ENCODE measurements at places on chromosomes 16 and 17. TPM values are rescaled to one million over a fixed set of nuclear protein-coding genes. Genes with fewer than 3 reads are reported as not detected.

DNA sequence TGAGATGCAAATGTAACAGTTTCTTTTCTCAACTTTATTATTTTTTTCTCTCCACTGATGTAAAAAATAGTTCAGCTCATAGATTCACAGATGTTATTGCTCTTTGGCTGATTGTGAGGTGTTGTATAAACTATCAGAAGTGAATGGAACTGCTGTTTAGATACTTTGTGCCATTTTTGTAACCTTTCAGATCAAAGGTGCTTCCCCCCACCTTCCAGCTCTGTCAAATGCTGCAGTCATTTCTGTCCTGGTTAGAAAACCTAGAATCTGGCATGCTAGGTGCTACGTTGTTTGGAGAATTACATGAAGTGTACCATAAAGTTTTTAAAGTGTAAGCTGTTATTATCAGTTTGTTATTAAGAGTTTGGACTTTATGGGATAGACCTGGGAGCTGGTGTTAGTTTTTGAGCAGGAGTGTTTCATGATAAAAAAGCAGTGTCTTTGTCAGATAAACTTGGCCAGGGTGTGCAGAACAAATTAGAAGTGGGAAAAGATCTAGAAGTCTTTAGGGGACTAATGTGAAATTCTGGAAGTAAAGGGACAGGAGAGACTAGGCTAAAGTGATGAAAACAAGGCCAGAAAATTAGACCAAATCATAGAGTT lies 1.8 kb upstream of the WIPI1 start:
- peaks cover 38% of the 10 kb centered on the region for H3K4me1 ChIP-seq
- no peak overlapping the region for H3K4me3 ChIP-seq
- no peak for DNase-seq
- no peak overlapping the region for H3K27ac ChIP-seq

- H3K27ac ChIP-seq, result no peak within 1 kb of the TSS
- no peaks in the 10 kb centered on the region for H3K36me3 ChIP-seq
- peak within 1 kb of the TSS; percentile 51 for H3K4me3 ChIP-seq
- peaks cover 40% of the 10 kb centered on the region for H3K27me3 ChIP-seq
These were observed at the start of gene MT1A for GRCh38 chr16:56637814-56638750. Gene MT1A (plus strand): TSS chr16:56638666. CDS start chr16:56638739, 73 bp downstream.

DNA sequence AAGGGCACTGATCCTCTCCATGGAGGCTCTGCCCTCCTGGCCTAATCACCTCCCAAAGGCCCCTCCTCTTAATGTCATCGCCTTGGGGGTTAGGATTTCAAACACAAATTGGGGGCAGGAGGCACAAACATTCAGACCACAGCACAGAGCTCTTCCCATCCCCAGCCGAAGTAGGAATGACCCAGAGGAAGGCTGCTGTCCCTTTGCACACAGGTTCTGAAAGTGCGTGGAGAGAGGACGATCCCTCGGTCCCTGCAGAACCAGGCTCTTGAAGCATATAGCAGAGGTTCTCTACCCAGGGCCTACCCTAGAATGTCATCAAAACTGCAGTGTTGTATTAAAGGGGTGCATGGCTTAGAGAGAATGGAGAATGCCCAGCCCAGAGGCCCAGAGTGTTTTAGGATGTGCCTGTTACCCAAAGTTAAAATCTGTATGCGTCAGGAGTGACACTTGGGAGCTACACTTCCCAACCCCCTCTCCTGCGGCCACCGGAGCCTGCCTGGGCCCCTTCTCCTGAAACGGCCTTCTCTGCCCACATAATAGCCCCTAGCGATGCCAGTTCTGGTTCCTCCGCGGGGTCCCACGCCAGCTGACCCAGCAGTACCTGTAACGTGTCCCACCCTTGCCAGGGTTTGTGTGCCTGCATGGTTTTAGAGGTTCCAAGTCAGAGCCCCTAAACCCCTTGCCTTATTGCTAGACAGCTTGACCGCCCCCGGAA lies 159.5 kb upstream of the CACNG5 start:
- no peaks in the 10 kb centered on the region for H3K27me3 ChIP-seq
- H3K4me1 ChIP-seq, result peaks cover 17% of the 10 kb centered on the region
- H3K36me3 ChIP-seq, result no peaks in the 10 kb centered on the region
- no peak for DNase-seq

GRCh38 chr17:79337053-79337452 lies 262.4 kb downstream of the ENGASE start:
- H3K27ac ChIP-seq, result no peak overlapping the region
- no peaks in the 10 kb centered on the region for H3K36me3 ChIP-seq
- peaks cover 11% of the 10 kb centered on the region for H3K27me3 ChIP-seq
- no peak for DNase-seq

DNA sequence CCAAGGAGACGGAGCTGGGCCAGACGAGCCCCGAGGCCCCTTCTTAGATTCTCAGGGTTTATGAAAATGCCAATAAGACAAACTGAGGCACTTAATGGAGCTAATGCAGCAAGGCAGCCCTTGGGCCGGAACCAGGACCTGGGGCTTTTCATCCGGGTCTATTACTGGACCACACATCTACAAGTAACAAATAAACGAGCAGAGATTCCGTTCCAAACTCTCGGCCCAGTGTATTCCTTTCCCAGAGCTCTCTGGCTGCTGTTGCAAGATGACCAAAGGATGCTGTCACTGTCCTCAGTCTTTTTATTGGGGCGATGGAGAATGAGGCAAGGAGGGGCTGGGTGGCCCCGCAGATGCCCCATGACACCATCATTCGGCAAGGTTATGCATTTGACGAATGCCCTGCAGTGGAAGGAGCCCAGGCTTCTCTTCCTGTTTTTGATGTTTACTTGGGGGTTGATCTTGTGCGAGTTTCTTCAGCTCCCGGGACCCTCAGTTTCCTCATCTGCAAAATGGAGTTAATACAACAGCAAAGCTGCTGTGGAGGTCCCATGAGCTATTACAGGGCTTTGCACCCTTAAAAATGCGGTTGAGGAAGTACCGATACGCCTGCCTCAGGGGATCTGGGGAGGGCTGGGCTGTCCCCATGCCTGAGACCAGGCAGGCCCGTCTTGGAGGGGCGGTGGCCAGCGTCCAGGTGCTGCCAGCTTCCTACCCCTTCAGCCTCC lies 1.1 kb upstream of the NTN1 start:
- no peaks in the 10 kb centered on the region for H3K36me3 ChIP-seq
- no peak for DNase-seq
- peak overlapping the region; percentile 64 for H3K4me3 ChIP-seq
- peaks cover 67% of the 10 kb centered on the region for H3K27me3 ChIP-seq
- no peak overlapping the region for H3K27ac ChIP-seq

DNA sequence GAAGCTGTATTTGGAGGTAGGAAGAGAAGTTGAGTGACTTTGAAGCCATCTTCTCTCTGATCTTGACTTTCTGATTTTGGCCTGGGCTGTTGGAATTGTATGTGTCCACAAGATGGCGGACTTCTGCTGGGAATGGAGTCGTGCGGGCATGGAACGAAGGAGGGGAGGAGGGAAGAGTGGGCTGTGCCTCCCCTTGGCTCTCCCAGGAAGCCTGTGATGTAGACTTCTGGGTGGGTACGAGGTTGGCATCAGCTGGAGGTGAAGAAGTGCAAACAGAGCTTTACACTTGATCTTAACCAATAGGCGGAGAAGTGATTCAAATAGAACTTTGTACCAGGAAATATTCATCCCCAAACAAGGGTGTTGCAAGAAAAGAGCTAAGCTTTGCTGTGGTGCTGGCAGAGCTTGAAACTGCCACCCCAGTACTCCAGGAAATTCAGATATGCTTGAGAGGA lies 7.4 kb upstream of the TMEM220 start:
- peak; percentile 79 for DNase-seq
- H3K36me3 ChIP-seq, result no peaks in the 10 kb centered on the region
- H3K27ac ChIP-seq, result no peak overlapping the region
- H3K4me3 ChIP-seq, result no peak overlapping the region

DNA sequence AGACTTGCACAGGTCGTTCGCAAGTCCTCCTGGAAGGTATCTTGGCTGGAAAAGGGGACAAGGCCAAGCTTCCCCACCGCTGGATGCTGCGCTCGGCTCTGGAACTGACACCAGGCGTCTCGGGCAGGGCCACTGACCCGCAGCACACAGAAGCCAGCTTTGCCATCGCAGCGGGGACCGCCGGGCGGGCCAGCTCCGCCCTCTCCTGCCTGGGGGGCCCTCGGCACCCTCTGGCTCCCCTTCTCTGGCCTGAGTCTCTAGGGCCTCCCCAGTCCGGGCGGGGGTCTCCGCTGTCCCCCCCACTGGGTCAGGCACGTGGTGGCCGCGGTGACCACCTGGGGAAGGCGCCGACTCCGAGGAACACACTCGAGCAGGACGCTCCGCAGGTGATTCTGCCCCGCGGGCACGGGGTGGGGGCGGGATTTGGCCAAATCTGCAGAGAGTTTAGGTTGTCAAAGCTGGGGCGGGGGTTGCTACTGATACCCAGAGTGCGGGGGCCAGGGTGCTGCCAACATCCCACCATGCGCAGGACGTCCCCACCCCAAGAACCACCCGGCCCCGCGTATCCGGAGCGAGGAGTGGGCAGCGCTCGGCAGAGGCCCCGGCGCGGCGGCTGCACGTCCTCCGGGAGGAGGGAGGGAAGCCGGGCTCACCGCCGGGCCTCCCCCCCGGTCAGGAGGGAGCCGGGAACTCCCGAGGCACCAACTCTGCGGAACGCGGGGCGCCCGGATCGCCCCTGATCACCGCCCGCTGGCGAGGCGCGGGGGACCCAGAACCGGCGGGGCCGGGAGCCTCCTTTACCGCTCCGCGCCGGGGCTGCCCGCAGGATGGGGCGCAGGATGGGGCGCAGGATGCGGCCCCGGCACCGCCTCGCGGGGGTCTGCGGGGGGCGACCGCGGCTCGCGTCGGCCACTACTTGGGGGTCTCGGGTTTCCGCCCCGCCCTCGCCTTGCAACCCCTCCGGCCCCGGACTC lies 744 bp upstream of the METRNL start:
- H3K4me3 ChIP-seq, result peak overlapping the region; percentile 67
- peak overlapping the region; percentile 76 for H3K27ac ChIP-seq
- peaks cover 33% of the 10 kb centered on the region for H3K4me1 ChIP-seq

GRCh38 chr17:40553694-40554534 lies 11.4 kb downstream of the CCR7 start:
- no peaks in the 10 kb centered on the region for H3K27me3 ChIP-seq
- no peaks in the 10 kb centered on the region for H3K36me3 ChIP-seq
- peak; percentile 70 for DNase-seq
- H3K4me3 ChIP-seq, result peak overlapping the region; percentile 17

- no peak overlapping the region for H3K4me3 ChIP-seq
- no peak for DNase-seq
- no peak overlapping the region for H3K27ac ChIP-seq
- peaks cover 31% of the 10 kb centered on the region for H3K36me3 ChIP-seq
- H3K27me3 ChIP-seq, result no peaks in the 10 kb centered on the region
These were observed 6.7 kb upstream of the EVI2A start for GRCh38 chr17:31328160-31328535.

- no peaks in the 10 kb centered on the region for H3K27me3 ChIP-seq
- H3K4me3 ChIP-seq, result no peak overlapping the region
- no peak for DNase-seq
- H3K27ac ChIP-seq, result no peak overlapping the region
- H3K36me3 ChIP-seq, result no peaks in the 10 kb centered on the region
- no peaks in the 10 kb centered on the region for H3K4me1 ChIP-seq
These were observed 229.9 kb upstream of the CIBAR2 start for GRCh38 chr16:85341972-85342695.

DNA sequence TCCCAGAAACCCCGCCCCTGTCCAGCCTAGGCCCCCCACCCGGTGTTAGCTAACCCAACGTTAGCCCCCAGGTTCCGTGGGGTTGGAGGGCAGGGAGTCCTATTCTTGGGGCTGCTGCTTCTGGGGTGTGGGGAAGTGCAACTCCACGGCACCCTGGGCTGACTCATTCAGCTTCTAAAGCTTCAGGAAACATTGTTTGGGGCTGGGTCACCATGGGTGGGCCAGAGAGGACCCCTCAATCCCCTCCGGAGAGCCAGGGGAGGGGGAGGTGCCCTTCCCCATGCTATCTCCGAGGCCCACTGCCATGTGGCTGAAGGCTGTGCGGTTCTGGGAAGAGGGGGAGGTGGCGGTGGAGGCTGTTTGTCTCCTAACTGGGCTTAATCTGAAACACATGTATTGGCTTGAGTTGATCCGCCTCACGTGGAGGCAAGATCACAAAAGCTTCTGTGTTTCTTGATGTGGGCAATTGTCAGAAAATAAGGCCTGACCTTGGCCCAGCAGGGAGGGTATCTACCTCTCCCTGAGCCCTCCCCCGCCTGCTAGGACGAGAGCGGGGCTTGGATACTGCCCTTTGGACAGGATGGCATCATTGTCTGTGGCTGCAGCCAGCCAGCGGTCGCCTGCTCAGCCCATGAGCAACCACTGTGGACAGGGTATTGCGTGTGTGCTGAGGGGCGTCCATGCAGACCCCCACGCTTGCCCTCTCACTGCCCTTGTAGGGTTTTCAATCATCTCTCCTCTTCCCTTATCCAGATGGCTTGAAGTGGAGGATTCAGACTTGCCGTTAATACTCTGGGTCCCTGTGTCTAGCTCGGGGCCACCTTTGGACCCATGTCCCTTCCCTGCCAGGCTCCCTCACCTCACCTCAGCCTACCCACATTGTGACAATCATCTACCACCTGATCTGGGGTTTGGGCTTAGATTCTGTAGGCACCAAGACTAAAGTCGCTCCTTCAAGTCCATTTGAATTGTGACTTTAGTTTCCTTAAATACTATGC lies 1.3 kb downstream of the SERPINF1 start:
- no peaks in the 10 kb centered on the region for H3K36me3 ChIP-seq
- peak overlapping the region; percentile 82 for H3K27ac ChIP-seq

DNA sequence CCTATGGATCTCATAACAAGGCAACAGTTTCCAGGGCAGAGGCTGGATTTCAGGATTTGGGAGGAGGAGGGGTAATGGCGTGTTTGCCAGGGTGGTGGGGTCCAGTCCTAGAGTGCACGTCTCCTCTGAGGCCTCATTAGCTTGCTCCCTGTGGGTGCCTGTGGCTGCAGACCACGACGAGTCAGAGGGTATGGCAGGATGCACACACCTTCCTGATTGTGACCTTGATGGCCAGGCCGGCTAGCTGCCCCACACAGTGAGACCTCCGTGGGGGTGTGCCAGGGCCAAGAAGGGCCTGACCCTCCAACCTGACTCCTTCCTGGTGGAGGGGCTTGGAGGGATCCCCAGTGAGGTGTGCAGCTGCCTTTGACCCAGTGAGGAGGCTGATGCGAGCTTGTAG lies 4.0 kb upstream of the SMTNL2 start:
- H3K27me3 ChIP-seq, result peaks cover 24% of the 10 kb centered on the region
- H3K27ac ChIP-seq, result no peak overlapping the region
- H3K36me3 ChIP-seq, result no peaks in the 10 kb centered on the region

GRCh38 chr16:89197033-89197632 lies 3.2 kb downstream of the SLC22A31 start:
- no peaks in the 10 kb centered on the region for H3K36me3 ChIP-seq
- H3K27ac ChIP-seq, result no peak overlapping the region
- peak; percentile 56 for DNase-seq
- H3K4me3 ChIP-seq, result no peak overlapping the region

- no peak overlapping the region for H3K4me3 ChIP-seq
- DNase-seq, result no peak
- H3K27ac ChIP-seq, result no peak overlapping the region
- H3K36me3 ChIP-seq, result no peaks in the 10 kb centered on the region
- no peaks in the 10 kb centered on the region for H3K4me1 ChIP-seq
These were observed 56.2 kb downstream of the TK2 start for GRCh38 chr16:66493490-66494401.

The CCL7 gene
- total RNA-seq, result not detected

The RCVRN gene
- total RNA-seq, result 0.17 TPM

The ACSM2A gene
- not detected for total RNA-seq

The ABCA8 gene
- 34.0 TPM for total RNA-seq

The SLC6A2 gene
- total RNA-seq, result not detected

The KRTAP17-1 gene
- total RNA-seq, result not detected

The CRHR1 gene
- total RNA-seq, result not detected

The KRT33B gene
- total RNA-seq, result not detected

The TMEM256 gene
- 45.2 TPM for total RNA-seq

Measured in upper lobe of right lung (tissue), 1 donor.